ENCODE measurements at places on chromosomes 2 and 18. TPM values are rescaled to one million over a fixed set of nuclear protein-coding genes. Genes with fewer than 3 reads are reported as not detected.

DNA sequence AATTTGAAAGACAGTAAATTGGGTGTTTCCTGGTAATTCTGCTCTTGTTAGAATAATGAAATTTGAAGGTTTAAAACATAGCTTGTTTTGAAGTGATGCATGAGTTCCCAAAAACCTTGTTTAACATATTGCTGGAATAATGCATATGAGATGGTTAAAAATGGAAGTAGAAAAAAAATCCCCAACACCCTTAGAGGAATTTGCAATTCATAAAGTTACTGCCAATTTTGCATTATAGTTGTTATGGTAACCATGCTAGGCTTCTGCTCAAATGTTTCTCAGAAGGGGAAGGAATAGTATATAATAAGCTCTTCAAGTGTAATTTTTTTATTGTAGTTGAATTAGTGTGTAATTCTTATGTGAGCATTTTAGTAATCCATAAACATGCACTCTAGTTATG, 49.1 kb downstream of the FASTKD2 start:
- no peak overlapping the region for H3K4me3 ChIP-seq
- H3K27me3 ChIP-seq, result no peaks in the 10 kb centered on the region
- no peaks in the 10 kb centered on the region for H3K36me3 ChIP-seq
- no peak for DNase-seq

DNA sequence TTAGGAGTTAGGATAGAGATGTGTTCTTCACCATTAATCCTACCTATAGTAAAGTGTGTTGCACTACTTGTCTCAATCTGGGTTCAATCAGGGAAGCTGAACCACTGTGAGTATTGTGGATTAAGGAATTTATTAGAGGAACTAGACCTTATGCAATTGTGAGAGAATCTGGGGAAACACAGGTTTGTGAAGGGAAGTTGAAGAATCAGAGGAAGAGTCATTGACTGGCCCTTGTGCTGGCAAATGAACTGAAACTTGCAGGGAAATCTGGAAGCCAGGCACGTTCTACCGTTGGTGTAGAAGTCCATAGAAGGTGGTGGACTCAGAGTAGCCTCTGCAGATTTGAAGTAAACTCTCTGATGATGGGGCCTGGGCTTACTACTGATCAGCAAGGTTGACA, 44.7 kb upstream of the HK2 start:
- H3K4me3 ChIP-seq, result no peak overlapping the region
- DNase-seq, result no peak
- no peak overlapping the region for H3K27ac ChIP-seq
- H3K4me1 ChIP-seq, result no peaks in the 10 kb centered on the region
- H3K36me3 ChIP-seq, result no peaks in the 10 kb centered on the region

DNA sequence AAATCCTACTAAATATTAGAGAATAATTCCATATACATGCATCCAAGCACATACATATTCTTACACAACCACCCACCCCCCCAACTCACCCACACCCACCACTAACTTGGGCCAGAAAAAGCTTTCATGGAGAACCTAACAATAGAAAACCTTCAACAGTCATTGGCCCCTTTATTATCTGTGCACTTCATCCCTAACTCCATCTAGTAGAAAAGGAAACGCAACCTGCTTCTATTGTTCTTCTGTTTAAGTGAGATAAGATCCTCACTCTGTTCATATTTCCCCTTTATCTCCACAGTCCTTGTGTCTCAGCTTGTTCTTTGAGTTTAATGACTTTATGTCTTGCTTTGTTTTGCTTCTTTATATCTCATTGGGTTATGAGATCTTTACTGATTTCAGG, 1740.2 kb upstream of the CELF4 start:
- no peaks in the 10 kb centered on the region for H3K27me3 ChIP-seq
- no peaks in the 10 kb centered on the region for H3K4me1 ChIP-seq
- no peak overlapping the region for H3K4me3 ChIP-seq
- no peaks in the 10 kb centered on the region for H3K36me3 ChIP-seq

DNA sequence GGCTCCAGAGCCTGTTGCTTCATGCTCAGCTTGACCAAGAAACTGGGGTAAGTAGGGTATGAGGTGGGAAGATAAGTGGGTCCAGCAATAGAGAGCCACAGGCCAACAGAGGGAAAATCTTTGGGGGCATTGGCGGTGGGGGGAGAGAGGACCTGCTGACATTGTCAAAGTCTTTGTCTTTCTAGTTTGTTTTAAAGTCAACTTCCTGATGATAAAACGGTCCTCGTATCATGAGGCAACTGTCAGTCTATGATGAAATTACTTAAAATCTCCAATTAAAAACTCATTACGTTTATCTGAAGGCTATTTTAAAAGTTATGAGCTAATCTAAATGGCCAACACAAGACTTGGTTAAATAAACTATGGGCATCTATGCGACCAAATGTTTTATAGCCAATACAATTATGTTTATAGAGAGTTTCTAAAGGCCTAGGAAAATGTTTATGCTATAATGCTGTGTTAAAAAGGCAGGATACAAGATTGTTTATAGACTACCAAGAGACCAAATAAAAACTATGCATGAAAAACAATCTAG, 84.4 kb upstream of the CD28 start:
- H3K4me1 ChIP-seq, result peaks cover 6% of the 10 kb centered on the region
- no peak overlapping the region for H3K4me3 ChIP-seq
- H3K36me3 ChIP-seq, result no peaks in the 10 kb centered on the region
- no peaks in the 10 kb centered on the region for H3K27me3 ChIP-seq

- H3K27ac ChIP-seq, result no peak overlapping the region
- H3K36me3 ChIP-seq, result no peaks in the 10 kb centered on the region
- no peaks in the 10 kb centered on the region for H3K4me1 ChIP-seq
- DNase-seq, result no peak
Measured at GRCh38 chr18:41936471-41937134, 18.4 kb upstream of the PIK3C3 start.

DNA sequence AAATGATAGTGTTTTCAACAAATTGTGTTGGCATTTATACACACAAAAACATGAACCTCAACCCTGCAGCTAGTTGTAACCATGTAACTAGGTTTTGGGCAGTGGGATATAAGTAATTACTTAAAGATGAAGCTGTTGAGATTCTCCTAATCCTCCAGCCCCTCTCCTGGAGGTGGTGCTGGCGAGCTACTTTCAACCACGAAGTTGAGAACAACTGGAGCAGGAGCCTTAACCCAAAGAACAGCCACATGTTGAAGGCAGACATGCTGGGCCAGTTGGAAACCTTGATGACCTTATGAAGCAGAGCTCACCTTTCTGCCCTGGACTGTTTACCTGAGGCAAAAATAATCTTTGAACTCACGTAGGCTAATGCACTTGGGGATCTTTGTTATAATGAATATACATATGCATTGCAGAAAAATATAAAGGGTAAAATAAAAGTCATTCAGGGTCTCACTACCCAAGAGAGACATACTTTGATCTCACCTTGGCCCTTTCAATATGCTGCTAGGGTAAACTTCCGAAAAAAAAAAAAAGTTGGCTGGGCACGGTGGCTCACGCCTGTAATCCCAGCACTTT, 89.6 kb upstream of the NPAS2 start:
- no peaks in the 10 kb centered on the region for H3K27me3 ChIP-seq
- peak; percentile 75 for DNase-seq
- H3K4me3 ChIP-seq, result no peak overlapping the region
- no peak overlapping the region for H3K27ac ChIP-seq
- H3K36me3 ChIP-seq, result no peaks in the 10 kb centered on the region

DNA sequence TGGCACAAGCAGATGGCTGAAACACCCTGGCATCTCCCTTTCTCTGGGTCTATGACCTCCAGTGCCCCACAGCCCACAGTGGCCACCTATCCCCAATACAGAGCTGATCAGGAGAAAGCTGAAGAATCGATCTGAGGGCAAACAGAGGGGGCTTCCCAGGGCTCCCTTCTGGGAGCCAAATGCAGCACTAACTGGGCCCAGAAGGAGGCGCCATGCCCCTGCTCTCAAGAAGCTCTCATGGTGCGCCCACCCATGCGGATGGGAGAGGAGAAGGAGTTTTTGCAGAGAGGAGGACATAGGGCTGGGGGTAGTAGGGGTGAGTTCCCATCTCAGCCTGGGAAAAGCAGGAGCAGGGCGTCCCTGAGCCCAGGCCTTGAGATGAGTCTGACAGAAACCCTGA, 787.3 kb upstream of the RAB6C start:
- no peak overlapping the region for H3K27ac ChIP-seq
- no peaks in the 10 kb centered on the region for H3K4me1 ChIP-seq
- no peaks in the 10 kb centered on the region for H3K27me3 ChIP-seq
- H3K36me3 ChIP-seq, result no peaks in the 10 kb centered on the region
- no peak for DNase-seq
- H3K4me3 ChIP-seq, result no peak overlapping the region

- no peak for DNase-seq
- no peak overlapping the region for H3K4me3 ChIP-seq
- H3K4me1 ChIP-seq, result no peaks in the 10 kb centered on the region
- no peaks in the 10 kb centered on the region for H3K36me3 ChIP-seq
Measured at GRCh38 chr18:22482948-22483347, 65.2 kb upstream of the CTAGE1 start.

DNA sequence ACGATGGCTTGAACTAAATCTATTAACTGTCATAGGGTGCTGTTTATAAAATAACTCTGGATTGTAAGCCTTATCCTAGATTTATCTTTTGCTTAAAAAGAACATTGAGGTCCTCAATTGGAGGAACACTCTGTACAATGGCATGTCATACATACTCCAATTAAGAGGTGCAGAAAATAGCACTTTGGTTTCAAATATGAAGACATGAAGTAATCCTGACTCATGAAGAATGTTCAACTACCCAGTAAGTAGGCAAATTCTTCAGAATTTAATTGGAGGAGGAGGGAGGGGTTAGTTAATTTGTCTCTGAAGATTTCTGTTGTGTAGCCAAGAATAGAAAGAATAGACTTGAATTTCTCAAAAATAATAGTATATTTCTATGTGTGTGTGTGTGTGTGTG, 36.1 kb downstream of the DCC start:
- DNase-seq, result no peak
- H3K27me3 ChIP-seq, result no peaks in the 10 kb centered on the region
- no peaks in the 10 kb centered on the region for H3K4me1 ChIP-seq
- no peak overlapping the region for H3K27ac ChIP-seq
- H3K36me3 ChIP-seq, result no peaks in the 10 kb centered on the region

The SLC1A4 gene
- 12.2 TPM for total RNA-seq

The POTEE gene
- total RNA-seq, result not detected

The VWA3B gene
- total RNA-seq, result 0.17 TPM

The GPR155 gene
- total RNA-seq, result 6.3 TPM

The KLHL30 gene
- total RNA-seq, result 0.90 TPM

All from upper lobe of right lung (tissue), 1 donor.